Neural progenitor cell (in vitro differentiated cells): ENCODE measurements at places on chromosomes 1 and 21. TPM values are rescaled to one million over a fixed set of nuclear protein-coding genes. Genes with fewer than 3 reads are reported as not detected.

DNA sequence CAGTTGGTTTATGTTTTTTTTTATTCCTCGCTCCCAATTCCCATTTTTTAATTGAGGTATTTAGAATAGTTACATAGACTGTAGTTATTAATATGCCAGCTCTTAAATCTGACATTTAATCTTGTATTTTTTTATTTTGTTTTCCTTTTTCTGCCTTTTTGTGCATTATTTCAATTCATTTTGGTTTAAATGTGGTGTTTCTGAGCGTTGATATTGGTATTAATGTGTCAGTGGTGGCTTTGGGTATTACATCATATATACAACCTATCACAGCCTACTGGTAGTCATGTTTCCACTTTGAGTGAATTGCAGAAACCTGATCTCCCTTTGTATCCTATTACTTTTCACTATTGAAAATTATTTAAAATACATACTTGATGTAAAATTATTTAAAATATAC lies 1027.3 kb downstream of the KCNT2 start:
- H3K4me3 ChIP-seq = no peak overlapping the region
- DNase-seq = no peak
- no peaks in the 10 kb centered on the region for H3K36me3 ChIP-seq
- no peaks in the 10 kb centered on the region for H3K27me3 ChIP-seq

DNA sequence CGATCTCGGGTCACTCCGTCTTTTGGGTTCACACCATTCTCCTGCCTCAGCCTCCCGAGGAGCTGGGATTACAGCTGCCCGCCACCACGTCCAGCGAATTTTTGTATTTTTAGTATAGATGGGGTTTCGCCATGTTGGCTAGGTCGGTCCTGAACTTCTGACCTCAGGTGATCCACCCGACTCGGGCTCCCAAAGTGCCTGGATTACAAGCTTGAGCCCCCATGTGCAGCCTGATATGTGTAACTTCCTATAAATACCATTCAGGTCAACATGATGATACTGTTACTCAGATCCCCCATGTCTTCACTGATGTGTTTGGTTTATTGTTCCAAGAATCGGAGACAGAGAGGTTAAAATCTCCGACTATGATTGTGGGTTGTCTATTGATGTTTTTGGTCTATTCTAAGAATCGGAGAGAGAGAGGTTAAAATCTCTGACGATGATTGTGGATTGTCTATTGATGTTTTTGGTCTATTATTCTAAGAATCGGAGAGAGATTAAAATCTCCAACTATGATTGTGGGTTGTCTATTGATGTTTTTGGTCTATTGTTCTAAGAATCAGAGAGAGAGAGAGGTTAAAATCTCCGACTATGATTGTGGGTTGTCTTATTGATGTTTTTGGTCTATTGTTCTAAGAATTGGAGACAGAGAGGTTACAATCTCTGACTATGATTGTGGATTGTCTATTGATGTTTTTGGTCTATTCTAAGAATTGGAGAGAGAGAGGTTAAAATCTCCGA lies 17.0 kb downstream of the C1orf159 start:
- no peak overlapping the region for H3K27ac ChIP-seq
- no peaks in the 10 kb centered on the region for H3K27me3 ChIP-seq
- H3K4me1 ChIP-seq = no peaks in the 10 kb centered on the region
- no peak for DNase-seq
- H3K4me3 ChIP-seq = no peak overlapping the region

GRCh38 chr1:51840743-51841461 lies 37.6 kb downstream of the NRDC start:
- peaks cover 6% of the 10 kb centered on the region for H3K36me3 ChIP-seq
- peaks cover 11% of the 10 kb centered on the region for H3K4me1 ChIP-seq
- DNase-seq = no peak
- H3K4me3 ChIP-seq = no peak overlapping the region
- H3K27me3 ChIP-seq = no peaks in the 10 kb centered on the region

DNA sequence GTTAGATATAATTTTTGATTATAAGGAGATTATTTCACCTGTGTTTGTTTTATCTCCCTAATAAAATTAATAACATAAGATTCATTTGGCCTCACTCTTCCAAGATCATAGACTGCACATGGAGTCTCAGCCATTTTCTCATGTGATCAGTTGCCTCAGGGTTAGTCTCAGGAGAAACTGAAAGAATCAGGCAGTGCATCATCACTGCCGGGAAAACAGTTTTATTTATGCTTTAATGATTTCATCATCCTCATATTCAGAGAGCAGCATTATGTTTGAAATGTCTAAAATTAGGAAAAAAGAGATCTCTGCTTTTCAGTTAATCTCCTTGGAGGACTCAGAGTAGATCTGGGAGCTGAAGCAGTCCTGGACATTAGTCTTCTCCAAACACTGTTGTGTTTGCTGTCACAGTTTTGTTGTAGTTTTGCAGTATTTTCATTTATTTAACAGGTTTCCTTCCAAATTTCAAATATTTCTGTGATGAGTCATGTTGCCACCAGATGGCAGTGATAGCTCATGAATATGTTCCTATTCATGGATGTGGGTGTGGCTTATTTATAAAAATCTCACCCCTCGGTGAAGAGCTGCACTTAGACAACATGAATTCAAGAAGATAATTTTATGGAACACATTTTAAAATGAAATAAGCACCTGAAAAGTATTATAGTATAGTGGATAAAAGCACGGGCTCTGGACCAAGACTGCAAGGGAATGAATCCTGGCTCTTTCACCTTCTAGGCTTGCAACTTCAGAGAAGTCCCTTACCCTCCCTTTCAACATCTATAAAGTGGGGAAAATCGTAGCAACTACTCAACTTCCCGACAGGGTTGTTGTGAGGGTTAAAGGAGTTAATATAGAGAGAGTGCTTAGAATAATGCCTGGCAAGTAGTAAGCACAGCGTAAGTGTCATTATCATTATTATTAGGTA lies 31.2 kb downstream of the CHD1L start:
- no peak overlapping the region for H3K4me3 ChIP-seq
- H3K27me3 ChIP-seq = no peaks in the 10 kb centered on the region
- peaks cover 19% of the 10 kb centered on the region for H3K36me3 ChIP-seq

GRCh38 chr1:172425339-172425738 lies 4.9 kb downstream of the C1orf105 start:
- no peaks in the 10 kb centered on the region for H3K36me3 ChIP-seq
- H3K27me3 ChIP-seq = no peaks in the 10 kb centered on the region
- H3K4me3 ChIP-seq = no peak overlapping the region
- H3K4me1 ChIP-seq = peaks cover 15% of the 10 kb centered on the region
- H3K27ac ChIP-seq = no peak overlapping the region
- no peak for DNase-seq

- no peak within 1 kb of the TSS for H3K4me3 ChIP-seq
- no peaks in the 10 kb centered on the region for H3K36me3 ChIP-seq
- DNase-seq = peak; percentile 66
- H3K4me1 ChIP-seq = peaks cover 17% of the 10 kb centered on the region
Observed at GRCh38 chr1:100719490-100719889, at the start of gene VCAM1. VCAM1 (plus strand) TSS chr1:100719742; CDS start chr1:100719861, 119 bp downstream.

DNA sequence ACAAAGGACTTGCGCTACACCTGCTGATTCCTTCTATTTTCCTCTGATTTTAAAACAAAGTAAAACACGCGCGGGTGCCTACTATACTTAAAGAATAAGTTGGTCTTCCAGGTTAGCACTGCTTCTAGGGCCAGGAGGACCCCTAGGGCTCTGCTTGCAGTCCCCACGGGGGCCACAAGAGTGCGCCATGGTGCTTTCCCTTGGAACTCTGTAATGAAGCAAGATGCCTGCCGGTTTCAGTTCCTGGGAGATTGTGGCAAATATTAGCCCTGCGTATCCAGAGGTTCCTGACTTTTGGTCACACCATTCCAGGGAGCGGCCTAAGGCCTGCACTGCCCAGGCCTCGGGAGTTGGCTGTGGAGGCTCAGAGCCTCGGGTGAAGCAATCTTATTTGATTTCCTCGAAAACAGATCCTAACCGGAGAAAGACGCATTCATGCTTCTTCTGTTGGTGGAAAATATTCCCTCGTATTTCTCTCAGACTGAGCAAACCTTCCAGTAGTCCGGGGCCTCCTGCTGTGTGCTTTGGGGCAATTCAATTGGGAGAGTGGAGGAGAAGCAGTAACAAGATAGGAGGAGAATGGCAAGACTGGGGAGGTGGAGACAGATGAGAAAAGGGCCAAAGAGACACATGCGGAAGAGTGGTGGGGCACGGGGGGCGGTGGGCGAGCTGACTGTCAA lies 25.3 kb downstream of the ADAM30 start:
- no peaks in the 10 kb centered on the region for H3K36me3 ChIP-seq
- peaks cover 3% of the 10 kb centered on the region for H3K27me3 ChIP-seq
- DNase-seq = peak; percentile 88
- no peak overlapping the region for H3K4me3 ChIP-seq

- no peaks in the 10 kb centered on the region for H3K36me3 ChIP-seq
- no peak overlapping the region for H3K4me3 ChIP-seq
- no peak overlapping the region for H3K27ac ChIP-seq
- no peaks in the 10 kb centered on the region for H3K27me3 ChIP-seq
Observed at GRCh38 chr1:117663156-117663902, 57.5 kb downstream of the TENT5C start.

DNA sequence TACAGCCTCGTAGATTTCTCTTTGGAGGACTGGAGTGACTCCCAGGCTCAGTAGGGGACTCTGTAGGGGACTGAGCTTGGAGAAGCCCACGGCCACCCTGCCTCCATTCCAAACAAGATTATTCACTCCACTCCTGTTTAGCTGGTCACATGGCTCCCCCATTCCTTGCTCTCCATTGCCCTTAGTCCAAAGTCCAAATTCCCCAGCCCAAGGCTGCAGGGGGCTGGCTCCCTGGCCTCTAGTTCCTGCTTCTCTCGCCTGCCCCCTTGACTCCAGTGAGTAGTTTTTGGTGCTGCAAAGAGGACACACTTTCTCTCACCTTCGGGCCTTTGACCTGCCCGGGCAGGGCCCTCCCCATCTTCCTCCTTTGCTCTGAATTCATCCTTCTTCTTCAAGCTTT lies 403.3 kb downstream of the KIF26B start:
- no peak for DNase-seq
- no peaks in the 10 kb centered on the region for H3K27me3 ChIP-seq
- H3K36me3 ChIP-seq = no peaks in the 10 kb centered on the region
- no peaks in the 10 kb centered on the region for H3K4me1 ChIP-seq
- H3K27ac ChIP-seq = no peak overlapping the region

- no peak overlapping the region for H3K4me3 ChIP-seq
- no peaks in the 10 kb centered on the region for H3K27me3 ChIP-seq
Observed at GRCh38 chr1:215554865-215555264, 12.2 kb upstream of the KCTD3 start.

The CNN3 gene
- total RNA-seq = 477 and 644 TPM in 2 replicates

The OLIG2 gene
- total RNA-seq = 0.15 TPM in 1 of 2 replicates, not detected in the other

The MATN1 gene
- total RNA-seq = 0.09 TPM in 1 of 2 replicates, not detected in the other

The UBR4 gene
- total RNA-seq = 71.2 and 107 TPM in 2 replicates
